ENCODE measurements at places on chromosomes 6 and 20. TPM values are rescaled to one million over a fixed set of nuclear protein-coding genes. Genes with fewer than 3 reads are reported as not detected.

The PCK1 gene
- not detected for polyA plus RNA-seq

The SLC22A3 gene
- polyA plus RNA-seq = 0.99 TPM

The FOXS1 gene
- polyA plus RNA-seq = not detected

The SLC4A11 gene
- 9.6 TPM for polyA plus RNA-seq

The HLA-DRB1 gene
- polyA plus RNA-seq = 0.03 TPM

The CRISP2 gene
- polyA plus RNA-seq = not detected

The RPL7L1 gene
- 65.9 TPM for polyA plus RNA-seq

The PLCB1 gene
- 0.08 TPM for polyA plus RNA-seq

The RHAG gene
- not detected for polyA plus RNA-seq

The OARD1 gene
- 25.2 TPM for polyA plus RNA-seq

The RAB32 gene
- polyA plus RNA-seq = 96.0 TPM

The LKAAEAR1 gene
- 0.12 TPM for polyA plus RNA-seq

The MEP1A gene
- 0.04 TPM for polyA plus RNA-seq

The RAET1L gene
- 1.9 TPM for polyA plus RNA-seq

The MDFI gene
- polyA plus RNA-seq = 181 TPM
